ENCODE measurements at places on chromosomes 1 and 21.

DNA sequence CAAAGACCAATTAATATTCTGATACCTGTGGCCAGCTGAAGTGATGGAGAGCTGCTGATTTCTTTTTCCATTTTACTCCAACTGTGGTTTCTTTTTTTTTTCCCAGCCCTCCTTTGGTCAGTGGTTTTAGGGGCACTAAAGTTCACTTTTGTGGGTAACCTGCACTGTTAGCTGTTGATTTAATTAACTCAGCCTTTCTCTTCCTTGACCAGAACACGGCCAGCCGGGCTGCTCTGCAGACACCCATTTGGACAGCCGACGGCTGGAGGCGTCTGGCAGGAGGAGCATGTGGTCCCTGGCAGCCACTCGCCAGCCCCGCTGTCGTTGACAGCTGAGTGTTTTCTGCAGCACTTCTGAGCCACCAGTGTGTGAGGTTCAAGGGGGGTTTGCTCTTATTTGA lies 136.2 kb upstream of the RUNX3 start:
- no peak for DNase-seq

- no peak for DNase-seq
These were observed 122.8 kb upstream of the USP24 start for GRCh38 chr1:55337801-55338447.

- no peak for DNase-seq
These were observed 9.5 kb upstream of the GSTM3 start for GRCh38 chr1:109750241-109750882.

- DNase-seq: no peak
These were observed 4.1 kb upstream of the REG4 start for GRCh38 chr1:119815361-119815760.

DNA sequence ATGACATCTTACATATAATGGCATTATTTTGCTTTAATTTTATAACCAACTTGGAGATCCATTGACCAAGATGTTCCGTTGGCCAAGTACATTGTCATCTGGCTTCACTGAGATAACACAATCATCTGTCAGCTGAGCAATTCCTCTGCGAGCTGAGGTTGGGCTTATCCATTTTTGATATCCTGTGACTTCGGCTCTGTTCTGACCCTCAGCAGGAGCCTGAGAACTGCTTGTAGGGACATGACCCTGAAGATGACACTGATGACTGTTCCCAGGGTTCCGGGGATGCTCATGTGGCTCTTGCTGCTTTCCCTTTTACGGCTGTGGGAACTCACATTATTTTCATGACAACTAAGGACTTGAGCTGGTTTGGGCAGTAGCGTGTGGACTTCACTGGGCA lies 51.2 kb downstream of the TLR5 start:
- DNase-seq: no peak

DNA sequence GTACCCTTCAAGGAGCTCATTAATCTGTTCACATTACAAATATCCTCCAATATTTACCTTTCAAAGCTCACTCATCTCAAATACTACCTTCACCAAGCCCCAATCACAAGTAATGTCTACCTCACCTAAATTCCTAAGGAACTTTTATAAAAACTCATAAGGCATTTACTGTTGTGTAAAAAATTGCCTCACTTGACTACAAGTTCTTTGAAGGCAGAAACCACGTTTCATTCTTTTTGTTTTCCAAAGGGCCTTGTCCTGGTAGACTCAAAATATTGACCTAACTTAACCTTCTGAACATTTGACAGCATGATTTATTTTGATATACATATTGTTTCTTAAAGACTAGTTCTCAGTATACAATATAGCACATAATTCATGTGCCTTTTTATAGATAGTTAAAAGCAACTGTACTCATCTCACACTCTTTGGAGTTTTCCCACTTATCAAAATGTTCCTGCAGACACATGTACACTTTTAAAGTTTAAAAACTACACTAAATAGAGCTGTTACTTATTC lies 2.5 kb downstream of the USP33 start:
- no peak for DNase-seq

- no peak for DNase-seq
These were observed 57.0 kb downstream of the CHD5 start for GRCh38 chr1:6123083-6123482.

DNA sequence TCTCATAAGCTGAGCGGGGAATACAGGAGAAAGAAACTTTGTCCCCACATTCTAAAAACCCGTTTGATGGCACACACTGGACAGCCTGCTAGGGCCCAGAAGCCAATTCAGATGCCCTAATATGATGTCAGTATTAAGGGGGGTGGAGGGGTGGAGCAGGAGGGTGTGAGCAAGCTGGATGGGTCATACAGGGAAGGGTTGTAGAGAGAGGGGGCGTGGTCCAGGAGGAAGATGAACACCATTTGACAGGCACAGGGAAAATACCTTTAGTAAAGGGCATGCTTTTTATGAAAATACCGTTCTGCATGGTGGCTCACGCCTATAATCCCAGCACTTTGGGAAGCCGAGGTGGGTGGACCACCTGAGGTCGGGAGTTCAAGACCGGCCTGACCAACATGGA lies 6.0 kb downstream of the TARS2 start:
- DNase-seq: no peak

DNA sequence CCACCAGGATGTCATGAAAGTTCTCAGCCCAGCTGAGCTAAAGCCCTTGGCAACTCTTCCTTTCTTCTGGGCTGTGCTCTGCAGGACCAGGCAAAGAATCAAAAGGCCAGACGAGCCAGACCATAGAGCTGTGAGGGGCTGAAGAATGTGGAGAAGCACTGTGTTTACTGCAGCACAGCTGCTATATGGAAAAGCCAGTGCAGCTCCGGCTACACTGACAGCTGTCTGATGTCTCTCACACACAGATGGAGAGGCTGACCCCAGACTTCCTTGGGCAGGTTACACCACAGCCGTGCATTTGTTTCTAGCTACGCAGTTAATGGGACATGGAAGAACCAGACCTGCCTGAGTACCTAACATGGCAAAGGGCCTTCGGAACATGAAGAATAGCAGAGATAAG lies 40.3 kb downstream of the CD247 start:
- DNase-seq: no peak

GRCh38 chr21:45309069-45309986 lies 21.6 kb upstream of the POFUT2 start:
- DNase-seq: no peak

- DNase-seq: no peak
These were observed 206.5 kb downstream of the RWDD3 start for GRCh38 chr1:95440511-95440910.

DNA sequence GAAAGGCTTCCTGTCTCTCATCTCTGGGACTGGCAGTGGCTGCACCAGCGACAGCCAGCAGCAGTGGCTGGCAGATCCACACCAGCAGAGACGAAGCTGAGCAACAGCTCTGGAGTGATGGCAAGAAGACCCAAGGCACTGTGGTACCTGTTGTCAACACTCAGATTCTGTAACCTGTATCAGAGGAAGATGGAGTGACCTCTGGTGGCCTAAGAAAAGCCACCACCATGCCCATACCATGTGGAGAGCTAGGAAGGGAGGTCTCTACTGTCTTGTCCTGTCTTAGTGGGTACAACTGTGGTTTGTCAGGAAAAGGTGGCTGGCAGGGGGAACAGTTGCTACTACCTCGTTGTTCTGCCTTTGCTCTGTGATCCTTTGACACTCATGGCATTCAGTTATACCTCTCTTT lies 22.5 kb upstream of the RHBDL2 start:
- DNase-seq: no peak

DNA sequence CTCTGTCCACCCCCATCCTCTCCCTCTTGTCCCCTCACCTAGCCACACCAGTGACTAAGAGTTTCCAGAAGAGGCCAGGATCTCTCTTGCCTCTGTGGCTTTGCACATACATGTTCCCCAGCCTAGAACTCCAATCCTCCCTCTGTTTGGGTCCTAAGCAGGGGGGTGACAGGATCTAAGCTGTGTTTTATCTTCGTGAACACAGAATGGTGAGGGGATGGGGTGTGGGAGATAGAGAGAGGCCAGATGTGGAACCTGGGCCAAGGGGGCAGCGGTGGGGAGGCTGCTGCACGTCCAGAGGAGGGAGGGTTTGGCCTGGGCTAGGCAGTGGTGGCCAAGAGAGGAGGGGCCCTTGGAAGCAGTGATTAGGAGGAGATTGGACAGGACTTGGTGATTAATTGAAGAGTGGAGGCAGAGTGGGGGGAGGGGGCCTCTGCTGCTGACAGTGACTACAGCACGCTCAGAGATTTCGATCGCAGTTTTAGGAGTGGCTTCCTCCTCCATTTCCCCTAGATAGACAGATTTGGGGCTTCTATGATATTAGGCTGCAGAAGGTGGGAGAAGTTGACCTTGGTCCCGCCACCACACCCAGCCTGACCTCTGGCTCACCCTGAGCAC lies 17.1 kb upstream of the ADGRB2 start:
- no peak for DNase-seq

GRCh38 chr1:27596986-27597385 lies 7.0 kb downstream of the AHDC1 start:
- no peak for DNase-seq

GRCh38 chr1:159854693-159855192 lies 7.7 kb downstream of the VSIG8 start:
- DNase-seq: peak; percentile 66

GRCh38 chr1:146031476-146031875 lies 9.9 kb upstream of the HJV start:
- no peak for DNase-seq

- no peak for DNase-seq
These were observed 9.6 kb upstream of the AMY2B start for GRCh38 chr1:103561643-103562395.

- no peak for DNase-seq
These were observed 540.0 kb downstream of the KIF26B start for GRCh38 chr1:245694753-245695195.

GRCh38 chr1:167272369-167272957 lies 51.8 kb downstream of the POU2F1 start:
- DNase-seq: no peak

GRCh38 chr1:175792136-175792535 lies 48.7 kb upstream of the TNR start:
- DNase-seq: no peak

GRCh38 chr1:28860332-28861073 lies 48.5 kb downstream of the OPRD1 start:
- no peak for DNase-seq

- no peak for DNase-seq
These were observed 66.5 kb downstream of the PLXNA2 start for GRCh38 chr1:208177656-208178055.

DNA sequence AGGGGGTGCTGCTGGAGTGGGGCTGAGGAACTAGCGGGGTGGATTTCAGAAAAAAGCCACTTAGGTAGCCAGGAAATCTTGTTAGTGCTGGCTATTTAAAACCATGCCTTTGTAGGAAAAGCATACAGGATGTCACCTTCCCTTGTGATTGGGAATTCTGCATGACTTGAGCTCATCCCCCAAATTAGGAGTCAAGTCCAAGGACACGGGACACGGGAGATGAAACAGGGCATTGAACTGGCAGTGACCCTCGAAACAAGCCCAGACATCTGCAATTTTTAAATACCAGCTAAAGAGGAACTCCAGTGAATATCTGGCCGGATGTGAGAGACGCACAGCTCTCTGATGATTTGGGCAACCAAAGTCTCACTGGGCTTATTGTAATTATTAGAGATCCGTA lies 32.8 kb downstream of the C2CD2 start:
- no peak for DNase-seq

DNA sequence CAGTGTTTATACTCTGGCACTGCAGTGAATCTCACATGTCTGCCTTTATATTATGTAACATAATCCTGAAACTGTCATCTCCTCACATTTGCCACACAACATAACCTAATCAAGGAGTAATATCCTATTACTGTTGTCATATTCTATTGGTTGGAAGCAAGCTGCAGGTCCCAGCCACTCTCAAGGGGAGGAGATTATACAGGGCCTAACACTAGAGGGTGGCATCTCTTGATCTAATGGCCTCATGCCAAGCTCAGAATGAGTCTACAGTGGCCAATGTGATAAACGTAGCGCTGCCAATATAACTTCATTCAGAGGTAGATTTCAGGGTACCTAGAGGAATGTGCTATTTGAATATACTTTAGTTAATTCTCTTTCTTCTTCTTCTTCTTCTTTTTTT lies 166.8 kb downstream of the BACH1 start:
- no peak for DNase-seq

GRCh38 chr1:152061952-152062351 lies 25.1 kb upstream of the S100A11 start:
- DNase-seq: no peak

DNA sequence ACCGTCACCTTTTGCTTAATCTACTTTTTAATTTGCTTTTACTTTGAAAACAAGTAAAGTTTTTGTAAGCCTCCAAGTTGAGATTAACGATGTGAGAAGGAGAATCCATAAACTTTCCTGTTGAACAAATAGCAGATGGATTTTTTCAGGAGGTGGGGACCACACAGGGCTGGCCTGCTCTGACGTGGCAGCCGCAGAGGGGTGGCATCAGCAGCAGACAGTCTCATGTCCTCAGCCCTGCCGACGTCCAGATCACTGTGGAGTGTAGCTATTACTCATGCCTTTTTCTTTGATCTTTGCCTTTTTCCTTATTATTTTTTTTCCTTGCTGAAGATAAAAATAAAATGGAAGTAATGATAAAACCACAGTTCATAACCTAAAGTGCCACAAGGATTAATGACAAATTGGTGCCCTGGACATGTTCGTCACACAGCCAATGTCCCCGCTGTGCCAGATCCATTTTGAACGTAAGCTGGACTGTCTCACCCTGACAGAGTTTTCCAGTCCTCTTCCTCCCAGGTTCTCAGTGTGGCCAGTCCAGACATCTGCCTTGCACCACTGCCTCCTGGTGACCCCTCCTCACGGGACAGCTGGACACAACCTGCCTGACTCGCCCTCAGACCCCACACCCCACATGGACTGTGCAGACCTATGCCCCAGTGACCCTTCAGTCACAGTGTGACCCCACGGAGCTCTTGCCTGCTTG lies 15.4 kb upstream of the ZBTB21 start:
- DNase-seq: no peak

DNA sequence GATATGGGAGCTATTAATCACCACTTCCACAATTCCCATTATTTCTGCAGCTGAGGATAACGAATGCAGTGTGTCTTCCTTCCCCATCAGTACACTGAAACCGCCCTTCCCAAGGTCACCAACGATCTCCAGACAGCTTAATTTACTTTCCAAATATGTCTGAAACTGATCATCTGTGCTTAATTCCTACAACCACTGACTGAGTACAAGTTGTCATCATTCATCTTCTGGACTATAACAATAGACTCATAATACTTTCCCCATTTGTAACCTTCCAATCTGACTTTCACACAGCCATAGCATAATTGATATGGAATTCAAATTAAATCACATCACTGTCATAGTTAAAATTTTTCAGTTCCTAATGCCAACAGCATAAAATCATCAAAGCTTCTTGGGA lies 17.4 kb downstream of the DNM3 start:
- no peak for DNase-seq

- DNase-seq: no peak
These were observed 64.5 kb upstream of the LYST start for GRCh38 chr1:235931171-235931738.

- DNase-seq: peak; percentile 35
These were observed 70.3 kb upstream of the KCNK1 start for GRCh38 chr1:233543338-233544255.

GRCh38 chr1:154430903-154431302 lies 25.8 kb downstream of the IL6R start:
- DNase-seq: no peak

Measured in GOT3 (cell line).